ENCODE measurements at places on chromosomes 1 and 21.
A peak's percentile ranks its signal among the peaks of the same experiment; 100 is the strongest.

DNA sequence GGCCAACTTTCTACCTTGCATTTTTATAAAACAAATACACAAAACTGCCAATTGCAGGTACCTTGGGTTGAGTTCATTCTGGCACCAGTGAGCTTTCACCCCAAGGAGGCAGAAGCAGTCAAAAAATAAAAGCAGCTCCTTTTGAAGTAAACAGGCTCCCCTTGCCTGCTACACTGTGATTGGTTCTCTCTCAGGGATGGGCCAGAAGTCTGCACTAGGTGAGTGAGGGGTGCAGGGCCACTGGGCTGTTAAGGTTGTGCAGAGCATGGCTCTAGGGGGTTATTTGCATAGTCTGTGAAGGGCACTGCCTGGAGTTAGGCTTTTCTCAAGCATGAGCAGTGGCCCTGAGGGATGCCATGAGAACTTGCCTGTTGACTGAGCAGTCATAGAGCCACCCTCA is 39.1 kb downstream of the AKNAD1 start:
- no peak for DNase-seq

- DNase-seq, result no peak
Observed at GRCh38 chr1:159700312-159700711, 14.1 kb downstream of the CRP start.

GRCh38 chr1:197737916-197738315 is 37.4 kb downstream of the DENND1B start:
- no peak for DNase-seq

DNA sequence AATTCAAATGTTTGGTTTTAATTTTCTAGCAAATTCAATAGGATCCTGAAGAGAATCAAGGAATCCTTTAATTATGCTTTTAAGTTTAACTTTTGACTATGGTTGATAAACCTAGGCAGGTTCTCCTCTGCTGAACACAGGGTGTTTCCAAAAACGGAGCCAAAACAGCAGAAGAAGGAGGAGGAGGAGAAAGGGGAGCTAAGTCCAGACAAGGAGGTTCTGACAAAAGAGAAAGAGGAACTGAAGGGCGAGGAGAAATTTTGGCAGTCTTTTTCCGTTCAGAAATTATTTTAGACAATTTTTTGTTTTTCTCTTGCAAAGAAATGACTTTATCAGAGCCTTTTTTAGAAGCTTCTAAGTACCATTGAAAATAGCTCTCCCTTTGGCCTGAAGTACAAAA is 33.2 kb upstream of the FNBP1L start:
- no peak for DNase-seq

- DNase-seq, result no peak
Observed at GRCh38 chr1:25614501-25615171, 2.0 kb upstream of the MAN1C1 start.

GRCh38 chr1:53375440-53375839 is 47.6 kb upstream of the LRP8 start:
- DNase-seq, result no peak

GRCh38 chr1:10980094-10980577 is 32.3 kb upstream of the TARDBP start:
- peak; percentile 33 for DNase-seq

- DNase-seq, result no peak
Observed at GRCh38 chr1:117398957-117399356, 31.7 kb downstream of the MAN1A2 start.

DNA sequence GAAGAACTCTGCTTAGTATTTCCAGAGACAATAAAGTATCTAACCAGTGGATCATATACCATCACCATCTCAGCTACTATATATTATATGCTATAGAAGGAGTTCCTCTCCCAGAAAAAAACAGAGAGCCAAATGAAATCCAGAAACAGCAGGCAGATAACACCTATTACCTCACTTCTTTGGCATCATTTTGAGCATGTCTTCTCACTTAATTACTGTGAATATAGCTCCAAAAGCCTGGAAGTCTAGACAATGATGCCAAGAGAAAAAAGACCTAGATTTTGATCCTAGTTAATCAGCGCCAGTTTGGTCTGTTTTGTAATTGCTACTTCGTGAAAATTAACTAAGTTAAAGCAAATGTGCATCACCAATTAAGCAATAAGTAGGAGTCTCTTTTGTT is 131.3 kb downstream of the EIF4G3 start:
- DNase-seq, result peak; percentile 28

DNA sequence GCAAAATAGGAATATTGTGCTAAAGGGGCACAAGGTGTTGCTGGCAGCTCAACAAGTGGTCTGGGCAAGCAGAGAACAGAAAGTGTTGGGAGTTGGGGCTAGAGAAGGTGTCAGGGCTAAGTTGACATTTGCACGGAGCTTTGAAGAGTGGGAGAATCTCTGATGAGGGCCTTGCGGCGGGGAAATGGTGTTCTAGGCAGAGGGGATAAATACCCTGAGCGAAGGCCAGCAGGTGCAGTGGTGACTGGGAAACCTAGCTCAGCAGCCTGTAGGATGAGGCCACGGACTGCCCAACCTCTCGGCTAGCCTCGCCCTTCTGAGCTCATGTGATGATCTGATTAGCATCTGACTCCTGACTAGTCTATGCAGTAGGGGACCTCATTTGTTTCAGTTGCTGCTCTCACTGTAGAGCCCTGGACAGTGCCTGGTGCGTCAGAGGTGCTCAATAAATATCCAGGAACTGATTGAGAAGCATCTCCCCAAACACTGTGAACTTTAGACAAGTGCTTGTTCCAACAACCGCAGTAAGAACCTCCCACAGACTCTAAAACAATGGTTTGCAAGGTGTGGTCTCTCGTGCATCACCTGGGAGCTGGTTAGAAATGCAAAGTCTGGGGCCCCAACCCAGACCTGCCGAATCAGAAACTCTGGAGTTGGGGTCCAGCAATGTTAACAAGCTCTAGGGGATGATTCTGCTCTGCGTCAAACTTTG is 1.0 kb upstream of the FOXO6 start:
- DNase-seq, result no peak

DNA sequence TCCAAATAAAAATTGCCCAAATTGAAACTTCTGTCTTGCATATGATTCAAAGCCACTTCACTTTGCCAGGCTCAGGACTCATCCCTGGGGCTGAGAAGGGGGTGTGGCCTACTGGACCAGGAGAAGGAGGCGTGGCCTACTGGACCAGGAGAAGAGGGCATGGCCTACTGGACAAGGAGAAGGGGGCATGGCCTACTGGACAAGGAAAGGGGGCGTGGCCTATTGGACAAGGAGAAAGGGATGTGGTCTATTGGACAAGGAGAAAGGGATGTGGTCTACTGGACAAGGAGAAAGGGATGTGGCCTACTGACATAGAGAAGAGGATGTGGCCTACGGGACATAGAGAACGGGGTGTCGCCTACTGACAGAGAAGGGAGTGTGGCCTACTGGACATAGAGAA is 405.3 kb downstream of the RRAGC start:
- peak; percentile 8 for DNase-seq

DNA sequence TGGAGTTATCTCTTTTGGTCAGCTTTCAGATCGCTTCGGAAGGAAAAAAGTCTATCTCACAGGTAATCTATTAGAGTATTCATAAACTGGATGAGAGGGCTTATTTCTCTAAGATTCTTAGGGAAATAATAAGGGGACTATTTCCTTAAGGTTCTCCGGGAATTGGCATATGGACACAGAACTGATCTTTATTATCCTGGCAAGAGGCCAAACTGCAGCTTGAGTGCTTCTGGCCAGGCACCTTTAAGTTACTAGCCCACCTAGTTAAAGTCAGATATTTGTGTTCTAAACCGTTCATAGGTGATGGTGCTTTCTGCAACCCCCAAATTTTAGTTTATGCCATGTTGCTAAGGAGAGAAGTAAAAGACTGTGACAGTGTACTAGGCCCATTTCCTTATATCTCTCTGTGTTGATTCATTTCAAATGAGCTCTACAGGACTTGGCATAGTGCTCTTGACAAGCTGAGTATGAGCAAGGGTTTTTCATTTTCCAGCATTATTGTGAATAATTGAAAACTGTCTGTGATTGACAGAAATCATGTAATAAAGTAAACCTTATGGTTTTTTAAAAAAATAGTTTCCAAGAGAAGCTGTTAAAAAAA is 43.4 kb downstream of the SLC22A15 start:
- DNase-seq, result no peak

- DNase-seq, result peak; percentile 42
Observed at GRCh38 chr1:186894415-186894814, 65.7 kb downstream of the PLA2G4A start.

DNA sequence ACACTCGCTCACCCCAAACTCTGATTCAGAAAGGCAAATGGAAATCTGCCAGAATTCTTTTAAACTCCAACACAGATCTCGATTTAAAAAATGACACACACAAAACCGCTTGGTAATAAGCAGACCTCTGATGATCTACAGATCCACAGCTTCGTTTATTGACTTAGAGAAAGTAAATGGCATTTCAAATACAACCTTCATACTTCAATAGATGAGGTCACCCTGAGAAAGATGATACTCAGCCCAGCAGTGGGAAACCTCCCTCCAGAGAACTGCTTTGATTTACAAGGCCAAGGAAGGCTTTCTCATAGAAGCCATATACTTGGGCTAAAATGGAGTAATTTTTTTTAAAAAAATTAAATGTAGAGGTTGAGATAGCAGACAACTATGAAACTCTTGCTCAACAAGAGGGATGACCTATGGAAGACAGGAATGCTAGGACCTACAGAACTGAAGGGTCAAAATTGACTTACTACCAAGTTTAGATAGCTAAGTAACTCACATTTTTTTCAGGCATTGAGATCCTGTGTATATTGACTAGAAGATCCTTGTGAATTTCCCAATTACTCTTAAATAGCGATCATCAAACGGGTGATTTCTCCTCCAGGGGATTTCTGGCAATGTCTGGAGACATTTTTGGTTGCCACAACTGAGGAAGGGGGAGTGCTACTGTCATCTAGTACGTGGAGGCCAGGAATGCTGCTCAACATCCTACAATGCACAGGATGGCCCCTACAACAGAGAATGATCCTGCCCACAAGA is 143.9 kb downstream of the CLIC6 start:
- peak; percentile 98 for DNase-seq

- DNase-seq, result no peak
Observed at GRCh38 chr1:169305948-169306347, 61.6 kb downstream of the NME7 start.

DNA sequence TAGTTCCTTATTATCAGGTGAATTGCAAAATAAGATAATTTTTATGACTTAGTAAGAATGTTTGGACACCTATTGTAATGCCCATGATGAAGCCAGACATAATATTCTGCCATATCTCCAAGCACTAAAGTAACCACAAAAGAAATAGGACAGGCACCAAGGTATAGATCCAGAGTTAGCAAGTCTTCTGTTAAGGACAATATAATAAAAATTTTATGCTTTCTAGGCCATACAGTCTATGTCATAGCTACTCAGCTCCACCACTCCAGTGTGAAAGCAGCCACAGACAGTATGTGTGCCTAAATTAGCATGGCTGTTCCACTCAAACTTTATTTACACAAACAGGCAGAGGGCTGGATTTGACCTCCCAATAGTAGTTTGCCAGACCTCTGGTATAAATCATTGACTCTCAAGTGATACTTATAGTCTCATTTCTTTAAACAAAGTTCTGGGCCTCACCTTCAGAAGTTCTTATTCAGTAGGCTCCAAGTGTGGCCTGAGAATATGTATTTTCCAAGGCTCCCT is 88.3 kb downstream of the SCMH1 start:
- no peak for DNase-seq

DNA sequence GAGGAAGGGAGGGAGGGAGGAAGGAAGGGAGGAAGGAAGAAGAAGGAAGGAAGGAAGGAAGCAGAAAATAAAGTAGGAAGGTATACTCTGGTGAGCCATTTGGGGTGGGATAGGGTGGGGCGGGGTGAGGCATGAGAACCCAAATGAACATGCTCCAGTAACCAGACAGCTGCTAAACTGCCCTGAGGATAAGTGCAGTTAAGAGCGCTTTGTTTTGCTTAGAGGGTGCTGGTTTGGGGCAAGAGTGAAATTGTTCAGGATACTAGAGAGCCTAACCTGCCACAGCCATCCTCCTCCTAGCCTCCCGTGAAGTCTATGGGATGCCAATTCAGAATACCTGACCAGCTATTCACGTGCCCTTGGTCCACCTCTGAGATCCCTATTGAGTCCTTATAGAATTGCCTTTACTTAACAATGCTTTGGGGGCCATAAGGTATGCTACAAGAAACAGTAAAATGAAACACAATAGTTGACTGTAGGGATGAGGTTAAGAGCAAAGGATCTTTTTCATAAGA is 59.0 kb upstream of the ATF3 start:
- DNase-seq, result no peak

DNA sequence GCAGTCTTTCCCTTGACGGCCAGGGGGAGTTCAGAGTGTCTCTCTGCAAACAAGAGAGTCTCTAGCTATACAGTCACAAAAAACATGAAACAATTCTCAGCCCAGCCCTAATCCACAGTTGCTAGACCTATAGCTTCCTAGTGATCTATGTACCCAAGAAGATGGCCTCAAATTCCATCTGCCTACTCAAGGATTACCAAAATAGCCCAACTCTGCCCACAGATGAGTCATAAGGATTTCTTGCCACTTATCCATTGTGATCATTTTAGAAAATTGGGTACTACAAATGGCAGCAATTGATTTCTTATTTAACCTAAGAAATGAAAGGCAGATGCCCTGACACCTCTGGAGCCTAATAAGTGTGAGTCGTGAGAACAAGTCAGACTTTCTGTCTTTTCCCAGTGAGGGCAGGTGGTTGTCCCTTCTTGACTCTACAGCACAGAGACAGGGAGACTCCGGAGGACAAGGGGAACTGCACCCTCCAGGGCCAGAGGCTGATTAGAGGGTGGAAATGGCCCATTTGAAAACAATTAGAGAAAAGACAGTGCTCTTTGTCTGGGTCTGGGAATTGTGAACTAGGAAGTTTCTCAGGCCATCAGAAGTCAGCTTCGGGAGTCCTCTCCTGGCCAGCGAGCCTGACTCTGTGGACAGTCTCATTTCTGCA is 65.4 kb downstream of the ABCA4 start:
- DNase-seq, result peak; percentile 30

- no peak for DNase-seq
Observed at GRCh38 chr1:903305-903704, 20.4 kb upstream of the SAMD11 start.

DNA sequence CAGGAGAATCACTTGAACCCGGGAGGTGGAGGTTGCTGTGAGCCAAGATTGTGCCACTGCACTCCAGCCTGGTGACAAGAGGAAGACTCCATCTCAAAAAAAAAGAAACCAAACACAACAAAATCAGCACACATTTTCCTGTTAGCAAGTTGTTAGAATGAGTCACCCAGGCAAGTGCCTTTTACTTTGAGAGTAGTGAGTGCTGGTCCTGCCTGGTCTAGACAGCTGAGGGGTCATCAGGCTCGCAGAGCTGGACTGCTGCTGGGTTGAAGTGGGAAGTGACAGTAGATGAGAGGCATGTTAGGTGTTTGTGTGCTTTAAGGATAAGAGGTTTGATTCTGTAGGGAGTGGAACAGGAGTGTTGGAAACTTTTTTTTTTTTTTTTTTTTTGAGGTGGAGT is 31.9 kb downstream of the GNPAT start:
- peak; percentile 24 for DNase-seq
